ENCODE measurements at places on chromosomes 12 and 14. TPM values are rescaled to one million over a fixed set of nuclear protein-coding genes. Genes with fewer than 3 reads are reported as not detected.

LMO3 gene
- not detected for total RNA-seq

FOXM1 gene
- 0.62 TPM for total RNA-seq

NKX2-1 gene
- total RNA-seq, result not detected

KLHL33 gene
- total RNA-seq, result 0.52 TPM

FLRT2 gene
- total RNA-seq, result not detected

PMEL gene
- total RNA-seq, result not detected

ERO1A gene
- total RNA-seq, result 74.5 TPM

ZBTB39 gene
- total RNA-seq, result 10.6 TPM

VASH1 gene
- 4.8 TPM for total RNA-seq

PLEKHH1 gene
- total RNA-seq, result 1.0 TPM

CLEC2A gene
- not detected for total RNA-seq

A2M gene
- 1.5 TPM for total RNA-seq

C12orf75 gene
- total RNA-seq, result 6.6 TPM

SERPINA4 gene
- total RNA-seq, result not detected

CLEC1A gene
- total RNA-seq, result not detected

ENDOU gene
- total RNA-seq, result not detected

LRTM2 gene
- total RNA-seq, result 0.13 TPM

BCL11B gene
- 209 TPM for total RNA-seq

HOXC12 gene
- not detected for total RNA-seq

ALG10 gene
- total RNA-seq, result 21.0 TPM

NTF3 gene
- not detected for total RNA-seq

SCNN1A gene
- total RNA-seq, result 4.7 TPM

TCL1A gene
- 22.2 TPM for total RNA-seq

KRT8 gene
- 0.66 TPM for total RNA-seq

MIPOL1 gene
- total RNA-seq, result not detected

GPX2 gene
- total RNA-seq, result not detected

NEUROD4 gene
- total RNA-seq, result not detected

SMIM41 gene
- not detected for total RNA-seq

DENND5B gene
- 0.99 TPM for total RNA-seq

SERPINA3 gene
- not detected for total RNA-seq

TIMM9 gene
- total RNA-seq, result 38.0 TPM

KIF5A gene
- 1.5 TPM for total RNA-seq

CCDC197 gene
- total RNA-seq, result not detected

RHEBL1 gene
- 4.3 TPM for total RNA-seq

HOXC6 gene
- total RNA-seq, result not detected

TRMT5 gene
- total RNA-seq, result 12.6 TPM

IL26 gene
- total RNA-seq, result not detected

HCAR2 gene
- total RNA-seq, result not detected

RBMS2 gene
- 4.1 TPM for total RNA-seq

ADCY4 gene
- 4.7 TPM for total RNA-seq

TMTC1 gene
- total RNA-seq, result not detected

RFLNA gene
- total RNA-seq, result not detected

FAM181A gene
- total RNA-seq, result not detected

INHBE gene
- not detected for total RNA-seq

BHLHE41 gene
- total RNA-seq, result 0.08 TPM

IFNG gene
- total RNA-seq, result not detected

PPP1R1A gene
- not detected for total RNA-seq

NDUFA12 gene
- 67.5 TPM for total RNA-seq

KIF26A gene
- total RNA-seq, result 0.10 TPM

Data from naive thymus-derived CD8-positive, alpha-beta T cell (primary cell).